D721Med (cell line): ENCODE measurements at places on chromosomes 5 and 9.

DNA sequence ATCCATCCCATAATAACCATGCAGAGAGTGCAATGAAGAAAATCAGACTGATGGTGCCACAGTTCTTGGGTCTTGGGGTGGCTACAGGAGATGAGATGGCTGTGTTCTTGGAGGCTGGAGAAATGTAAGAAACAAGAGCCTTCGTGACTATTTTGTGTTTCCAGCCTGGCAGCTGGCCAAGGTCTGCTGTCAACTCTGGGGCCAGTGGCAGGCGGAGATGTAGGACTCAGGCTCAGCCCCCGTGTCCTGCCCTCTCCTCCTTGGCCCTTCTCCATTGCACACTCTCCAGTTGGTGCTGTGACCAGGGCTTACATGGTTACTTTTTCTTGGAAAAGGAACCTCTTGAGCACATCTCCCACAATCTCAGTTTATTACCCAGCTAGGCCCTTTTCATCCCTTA lies 235.4 kb downstream of the DMRT2 start:
- DNase-seq = no peak

DNA sequence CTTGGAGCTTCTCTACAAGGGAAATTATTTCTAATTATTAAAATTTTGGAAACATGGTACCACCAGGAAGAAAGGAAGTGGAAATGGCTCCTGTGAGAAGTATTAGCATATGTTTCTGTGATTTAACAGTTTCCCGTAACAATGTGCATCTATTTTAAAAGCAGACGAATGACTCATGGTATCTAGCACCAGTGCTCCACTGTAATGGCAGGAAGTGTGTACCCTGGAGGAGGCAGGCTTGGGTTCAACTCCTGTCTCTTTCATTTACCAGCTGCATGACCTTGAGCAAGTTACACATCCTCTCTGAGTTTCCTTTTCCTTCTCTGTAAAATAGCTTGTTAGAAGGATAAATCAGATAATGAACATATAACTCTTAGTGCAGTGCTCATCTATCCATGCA lies 41.0 kb upstream of the ANGPTL2 start:
- no peak for DNase-seq

DNA sequence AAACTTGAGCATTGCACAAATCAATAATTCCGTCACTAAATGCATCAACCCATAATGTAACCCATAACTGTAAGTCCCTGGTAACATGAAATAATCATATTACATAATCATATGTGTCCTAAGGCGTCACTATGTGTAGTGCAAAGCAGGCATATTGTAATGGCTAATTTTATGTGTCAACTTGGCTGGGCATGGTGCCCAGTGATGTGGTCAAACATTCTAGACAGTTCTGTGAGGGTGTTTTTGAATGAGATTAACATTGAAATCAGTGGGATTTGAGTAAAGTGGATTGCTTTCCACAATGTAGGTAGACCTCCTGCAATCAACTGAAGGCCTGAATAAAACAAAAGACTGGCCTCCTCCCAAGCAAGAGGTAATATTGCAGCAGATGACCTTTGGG lies 794.4 kb upstream of the ACO1 start:
- DNase-seq = no peak

DNA sequence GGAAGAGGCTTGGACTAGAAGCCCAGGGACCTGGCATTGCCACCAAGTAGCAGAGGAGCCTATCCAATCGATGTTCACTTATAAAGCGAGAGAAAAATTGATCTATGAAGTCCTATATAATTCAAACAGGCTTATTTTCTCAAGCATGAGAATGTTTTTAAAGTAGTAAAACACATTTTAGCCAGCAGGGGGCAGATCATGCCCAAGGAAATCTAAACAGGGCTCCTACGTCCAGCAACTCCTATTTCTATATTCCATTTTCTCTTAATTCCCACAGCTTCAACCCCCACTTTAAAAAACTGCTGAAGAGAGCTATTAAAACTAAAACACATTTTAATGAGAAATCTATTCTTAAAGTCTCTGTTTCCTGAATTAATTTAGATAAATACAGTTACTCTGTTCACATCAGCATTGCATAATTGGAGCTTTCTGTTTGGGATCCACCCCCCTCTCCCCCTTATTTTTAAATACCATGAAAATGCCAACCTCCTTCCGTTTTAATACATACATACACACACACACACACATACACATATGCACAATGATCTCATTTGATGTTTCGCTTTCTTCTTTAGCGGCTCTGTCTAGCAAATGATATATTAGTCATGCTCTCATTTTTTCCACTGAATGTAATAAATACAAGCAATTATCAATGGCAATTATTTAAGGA lies 144.9 kb downstream of the MYO10 start:
- DNase-seq = no peak

- DNase-seq = no peak
These were observed 214.3 kb upstream of the PTGER4 start for GRCh38 chr5:40465416-40465815.

- no peak for DNase-seq
These were observed 163.8 kb downstream of the SEC61B start for GRCh38 chr9:99385814-99386279.

- no peak for DNase-seq
These were observed 209.7 kb downstream of the DIRAS2 start for GRCh38 chr9:90432951-90433350.

- no peak for DNase-seq
These were observed at the start of gene BNC2 for GRCh38 chr9:16870596-16871335. Gene BNC2 (minus strand): TSS chr9:16870670. CDS start chr9:16870648, 22 bp downstream.

- no peak for DNase-seq
These were observed 77.9 kb upstream of the RPS23 start for GRCh38 chr5:82356021-82356420.

GRCh38 chr9:136541179-136541578 lies 4.7 kb downstream of the NOTCH1 start:
- no peak for DNase-seq

- DNase-seq = no peak
These were observed 239.6 kb upstream of the IRX1 start for GRCh38 chr5:3356016-3356415.

- no peak for DNase-seq
These were observed 1118.1 kb downstream of the TAF11L14 start for GRCh38 chr5:18752317-18752716.

DNA sequence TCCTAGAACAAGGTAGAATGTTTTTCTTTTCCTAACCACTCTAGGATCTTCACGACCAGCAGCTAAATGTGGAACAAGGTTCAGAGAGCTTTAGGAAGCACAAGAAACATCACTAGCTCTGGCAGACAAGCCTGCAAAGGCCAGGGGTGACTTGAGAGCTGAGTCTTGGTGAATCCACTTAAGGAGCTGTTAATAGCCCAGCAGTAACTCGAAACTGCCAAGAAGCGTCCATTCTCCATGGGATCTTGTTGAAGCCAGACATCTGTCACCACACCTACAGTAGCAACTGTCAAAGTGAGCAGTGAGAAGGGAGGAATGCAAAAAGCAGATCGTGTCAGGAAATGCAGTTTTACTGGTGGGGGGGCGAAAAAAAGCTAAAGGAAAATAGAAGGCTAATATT lies 87.2 kb downstream of the ATPSCKMT start:
- no peak for DNase-seq

- DNase-seq = no peak
These were observed 41.9 kb downstream of the CD180 start for GRCh38 chr5:67154556-67155206.

DNA sequence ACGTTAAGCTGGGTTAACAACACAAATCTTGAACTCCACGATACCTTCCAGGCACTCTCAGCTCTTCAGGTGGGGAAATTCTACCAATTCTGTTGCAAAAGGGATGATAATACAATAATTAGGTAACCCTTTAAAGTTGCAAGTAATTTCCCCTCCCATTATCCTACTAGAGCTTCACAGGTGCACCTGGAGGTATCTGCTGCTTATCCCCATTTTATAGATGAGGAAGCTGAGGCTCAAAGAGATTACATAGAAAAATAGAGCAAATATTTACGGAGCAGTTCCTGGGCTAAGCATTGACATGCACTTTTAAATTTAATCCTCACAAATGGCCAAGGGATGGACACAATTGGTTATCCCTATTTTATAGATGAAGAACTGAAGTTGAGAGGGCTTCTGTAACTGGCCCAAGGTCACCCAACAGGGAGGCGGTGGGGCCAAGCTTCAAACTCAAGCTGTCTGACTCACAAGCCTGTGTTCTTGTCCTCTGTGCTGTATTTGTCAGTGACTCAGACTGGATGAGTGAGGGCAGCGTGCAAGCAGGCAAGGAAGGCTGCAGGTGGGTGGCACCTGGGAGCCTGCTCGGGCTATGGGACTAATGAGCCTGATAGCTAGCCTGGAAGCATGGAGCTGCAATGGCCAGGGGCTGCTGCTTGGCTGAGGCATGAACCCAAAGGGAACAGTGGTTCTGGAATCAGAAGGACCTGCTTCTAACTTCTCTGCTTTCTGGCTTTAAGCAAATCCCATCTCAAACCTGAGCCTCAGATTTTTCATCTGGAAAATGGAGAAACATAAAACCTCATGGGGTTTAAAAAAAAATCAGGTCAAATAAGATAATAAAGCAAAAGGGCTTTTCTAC lies 105.5 kb downstream of the PDE6A start:
- no peak for DNase-seq

GRCh38 chr9:94632737-94633136 lies 6.6 kb downstream of the FBP1 start:
- no peak for DNase-seq

DNA sequence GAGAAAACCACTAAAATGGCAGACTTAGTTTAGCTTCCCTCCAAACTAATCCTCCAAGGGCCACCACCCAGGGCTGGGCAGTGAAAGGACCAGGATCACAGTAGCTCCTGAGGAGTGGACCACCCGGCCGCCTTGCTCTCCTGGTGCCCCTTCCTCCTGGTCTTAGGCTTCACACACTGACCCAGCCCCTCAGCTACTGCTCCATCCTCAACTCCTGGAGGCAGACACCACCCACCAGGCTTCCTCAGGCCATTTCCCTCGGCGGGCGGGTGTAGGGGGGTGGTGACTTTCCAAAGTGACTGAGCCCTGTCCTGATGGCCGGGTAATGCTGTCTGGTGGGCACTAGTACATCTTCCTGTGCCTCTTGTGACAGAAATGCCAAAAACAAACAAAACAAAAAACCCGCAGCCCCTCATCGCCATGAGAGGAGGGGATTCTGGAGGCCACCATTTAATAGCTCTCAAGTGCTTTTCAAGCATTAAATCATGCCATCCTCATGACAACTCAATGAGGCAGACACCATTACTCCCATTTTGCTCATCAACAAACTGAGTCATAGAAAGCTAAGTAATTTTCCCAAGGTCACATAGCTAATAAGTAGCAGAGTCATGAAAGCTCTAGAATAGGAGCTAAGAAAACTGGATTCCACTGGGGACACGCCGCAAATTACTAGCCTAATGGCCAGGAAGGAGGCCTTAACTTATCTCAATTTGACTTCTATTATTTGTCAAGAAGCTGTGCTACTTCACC lies 91.3 kb upstream of the LRRTM2 start:
- no peak for DNase-seq

DNA sequence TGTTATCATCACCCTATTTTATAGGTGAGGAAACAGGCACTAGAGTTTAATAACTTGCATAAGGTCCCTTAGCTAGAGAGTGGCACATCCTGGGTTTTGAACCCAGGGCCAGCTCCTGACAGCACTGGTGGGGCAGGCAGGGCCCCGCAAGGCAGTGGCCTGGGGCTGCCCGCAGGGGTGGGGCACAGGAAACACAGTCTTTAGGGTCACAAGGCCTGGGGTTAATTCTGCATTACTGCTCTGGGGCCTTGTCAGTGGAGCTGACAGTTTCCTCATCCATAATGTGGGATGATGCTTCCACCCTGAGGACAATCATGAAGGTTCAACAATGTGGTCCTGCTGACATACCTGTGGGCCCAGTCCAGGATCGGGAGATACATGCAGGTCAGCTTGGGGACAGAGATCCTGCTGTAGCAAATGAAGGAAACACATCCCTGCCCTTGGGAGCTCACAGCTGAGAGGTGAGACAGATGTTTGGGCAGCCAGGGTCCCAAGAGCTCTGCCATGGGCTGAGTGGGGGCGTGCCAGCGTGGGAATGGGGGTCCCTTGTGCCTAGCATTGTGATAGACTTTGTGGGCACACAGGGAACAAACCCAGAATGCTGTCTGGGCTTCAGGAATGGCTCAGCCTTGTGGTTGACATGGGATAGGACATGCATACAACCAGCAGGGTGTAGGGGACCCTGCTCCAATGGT lies 14.7 kb downstream of the FGF18 start:
- DNase-seq = no peak

DNA sequence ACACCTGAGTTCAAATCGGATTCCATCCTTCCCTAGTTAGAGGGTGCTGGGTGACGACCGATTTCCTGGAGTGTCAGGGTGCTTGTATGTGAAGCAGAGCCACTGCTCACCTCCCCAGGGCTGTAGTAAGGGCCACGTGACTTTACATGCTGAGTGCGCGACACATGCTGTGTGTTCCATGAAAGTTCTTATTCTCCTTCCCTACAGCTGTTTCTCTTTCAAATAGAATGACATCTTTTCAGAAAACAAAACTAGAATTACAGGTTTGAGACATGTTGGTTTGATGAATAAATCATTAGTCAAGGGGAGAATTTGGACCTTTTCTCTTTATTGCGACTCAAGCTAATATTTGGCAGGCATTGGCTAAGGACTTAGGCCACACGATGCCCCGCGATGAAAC lies 113.1 kb downstream of the JMY start:
- no peak for DNase-seq
